ENCODE measurements at places on chromosomes 13 and 19.

DNA sequence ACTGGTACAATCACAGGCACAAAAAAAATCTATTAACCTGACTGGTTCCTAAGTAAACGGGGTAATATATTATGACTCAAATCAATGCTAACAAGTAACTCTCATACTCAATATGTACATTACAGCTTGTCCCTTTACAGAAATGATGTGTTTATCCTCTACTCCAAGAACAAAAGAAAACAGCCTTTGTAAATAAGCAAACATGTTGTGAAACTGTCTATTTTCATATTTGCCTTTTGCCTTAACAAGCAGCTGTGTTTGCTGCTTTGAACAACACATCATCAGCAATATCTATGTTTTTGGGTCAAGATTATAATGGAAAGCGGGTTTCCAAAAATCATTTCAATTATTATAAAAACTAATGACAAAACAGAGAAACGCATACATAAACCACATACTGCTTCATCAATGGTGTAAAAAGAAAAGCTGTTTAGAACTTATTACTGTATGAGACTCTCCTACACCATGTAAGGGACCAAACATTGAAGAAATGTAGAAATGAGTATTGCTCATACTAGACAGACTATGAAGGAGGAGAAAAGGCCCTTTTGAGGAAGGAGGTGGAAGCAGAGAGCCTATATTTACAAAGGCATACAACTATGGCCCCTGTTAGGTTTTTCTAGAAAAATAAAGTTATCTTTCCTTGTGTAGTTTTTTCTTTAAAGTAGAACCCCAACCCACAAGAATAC, 14.8 kb downstream of the TBC1D4 start:
- no peak for DNase-seq

- peak; percentile 59 for DNase-seq
Measured at GRCh38 chr19:1811472-1811894, 593 bp downstream of the ATP8B3 start.

DNA sequence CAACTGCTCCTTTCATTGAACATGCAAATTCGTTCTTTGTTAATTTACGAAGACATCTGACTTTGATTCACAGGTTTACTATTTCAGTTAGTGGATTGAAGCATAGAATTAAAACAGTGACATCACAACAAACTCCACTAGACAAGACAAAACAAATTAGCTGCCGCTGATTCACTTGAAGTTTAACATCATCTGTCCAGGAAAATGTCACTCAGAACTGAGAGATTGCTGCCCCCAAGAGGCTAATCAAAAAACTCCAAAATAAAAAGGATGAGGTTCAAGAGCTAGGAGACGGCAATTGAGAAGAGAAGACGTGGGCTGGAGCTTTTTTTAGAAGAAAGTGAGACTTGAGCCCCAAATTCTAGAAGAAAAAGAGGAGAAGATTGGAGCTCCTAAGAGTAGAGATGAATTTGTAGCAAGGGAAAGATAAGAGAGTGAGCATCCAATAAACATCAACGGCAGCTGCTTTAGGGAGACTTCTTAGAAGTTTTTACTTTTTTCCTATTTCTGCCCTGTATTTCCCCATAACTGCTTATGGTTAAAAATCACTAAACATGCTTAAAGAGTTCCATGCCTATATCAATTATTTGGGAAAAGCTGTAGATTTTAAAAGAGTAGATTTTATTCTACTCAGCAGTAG, 40.8 kb upstream of the TPP2 start:
- DNase-seq: peak; percentile 72

DNA sequence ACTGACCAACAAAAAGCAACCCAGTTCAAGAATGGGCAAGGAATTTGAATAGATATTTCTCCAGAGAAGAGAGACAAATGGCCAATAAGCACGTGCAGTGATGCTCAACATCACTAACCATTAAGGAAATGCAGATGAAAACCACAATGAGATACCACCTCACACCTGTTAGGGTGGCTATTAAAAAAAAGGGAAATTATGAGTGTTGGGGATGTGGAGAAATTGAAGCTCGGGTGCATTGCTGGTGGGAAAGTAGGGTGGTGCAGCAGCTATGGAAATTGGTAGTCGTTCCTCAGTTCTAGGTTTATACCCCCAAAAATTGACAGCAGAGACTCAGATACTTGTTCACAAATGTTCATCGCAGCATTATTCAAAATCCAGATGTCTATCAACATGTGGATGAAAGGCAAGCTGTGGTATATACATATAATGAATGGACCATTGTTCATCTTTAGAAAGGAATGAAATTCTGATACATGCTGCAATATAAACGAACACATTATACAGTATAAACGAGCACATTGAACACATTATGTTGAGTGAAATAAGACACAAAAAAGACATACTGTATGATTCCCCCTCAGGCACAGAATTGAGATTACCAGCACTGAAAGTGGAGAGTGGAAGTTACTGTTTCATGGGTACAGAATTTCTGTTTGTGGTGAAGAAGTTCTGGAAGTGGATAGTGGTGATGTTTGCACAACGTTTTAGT, 927 bp downstream of the CHAMP1 start:
- DNase-seq: peak; percentile 37

GRCh38 chr19:2412449-2412848, 14.9 kb downstream of the TIMM13 start:
- peak; percentile 38 for DNase-seq
